Dermis microvascular lymphatic vessel endothelial cell (primary cell): ENCODE measurements at places on chromosomes 11 and 22. TPM values are rescaled to one million over a fixed set of nuclear protein-coding genes. Genes with fewer than 3 reads are reported as not detected.
A peak's percentile ranks its signal among the peaks of the same experiment; 100 is the strongest.

Gene SLC22A6
- total RNA-seq = not detected in 2 replicates

Gene INS
- total RNA-seq = not detected in 2 replicates

Gene KIAA1671
- total RNA-seq = 34.8 and 40.0 TPM in 2 replicates

Gene MMP10
- 3.5 and 10.1 TPM in 2 replicates for total RNA-seq

Gene EFCAB6
- total RNA-seq = 0.13 and 0.38 TPM in 2 replicates

Gene PANX3
- total RNA-seq = not detected in 2 replicates

Gene OR5P2
- total RNA-seq = not detected in 2 replicates

Gene CDC45
- total RNA-seq = 8.2 and 17.2 TPM in 2 replicates

Gene POU2AF2
- not detected in 2 replicates for total RNA-seq

Gene BAD
- total RNA-seq = 65.4 and 65.7 TPM in 2 replicates

Gene MMP12
- not detected in 2 replicates for total RNA-seq

Gene RASL10A
- total RNA-seq = 2.3 and 11.4 TPM in 2 replicates

Gene VPREB1
- total RNA-seq = not detected in 2 replicates

Gene JAM3
- 8.6 and 15.8 TPM in 2 replicates for total RNA-seq

DNA sequence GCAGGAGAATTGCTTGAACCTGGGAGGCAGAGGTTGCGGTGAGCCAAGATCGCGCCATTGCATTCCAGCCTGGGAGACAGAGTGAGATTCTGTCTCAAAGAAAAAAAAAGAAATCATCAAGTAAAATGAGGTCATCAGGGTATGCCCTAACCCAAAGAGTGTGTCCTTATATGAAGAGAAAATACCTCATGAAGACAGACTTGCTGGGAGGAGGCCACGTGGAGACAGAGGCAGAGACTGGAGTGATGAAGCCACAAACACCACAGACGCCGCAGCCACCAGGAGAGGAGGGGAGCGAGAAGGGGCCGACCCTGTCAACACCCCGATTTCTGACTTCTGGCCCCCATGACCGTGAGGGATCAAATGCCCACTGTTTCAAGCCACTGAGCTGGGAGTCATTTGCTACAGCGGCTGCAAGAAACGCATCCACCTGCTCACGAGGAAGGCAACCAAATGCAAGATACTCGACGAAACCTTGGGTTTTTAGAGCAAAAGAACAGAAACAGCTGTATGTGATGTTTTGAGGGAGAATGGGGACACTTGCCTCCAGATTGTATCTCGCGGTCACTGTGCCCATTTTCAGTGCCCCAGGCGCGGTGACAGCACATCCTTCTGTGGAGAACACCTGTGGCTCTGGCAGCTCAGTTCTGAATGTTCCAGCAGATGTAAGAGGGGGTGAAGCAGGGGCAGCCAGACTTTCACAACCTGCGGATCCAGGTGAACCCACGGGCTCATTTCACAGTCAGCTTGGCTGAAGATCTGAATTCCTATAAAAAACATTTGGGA is 1317.2 kb downstream of the TBC1D22A start:
- no peak for DNase-seq

DNA sequence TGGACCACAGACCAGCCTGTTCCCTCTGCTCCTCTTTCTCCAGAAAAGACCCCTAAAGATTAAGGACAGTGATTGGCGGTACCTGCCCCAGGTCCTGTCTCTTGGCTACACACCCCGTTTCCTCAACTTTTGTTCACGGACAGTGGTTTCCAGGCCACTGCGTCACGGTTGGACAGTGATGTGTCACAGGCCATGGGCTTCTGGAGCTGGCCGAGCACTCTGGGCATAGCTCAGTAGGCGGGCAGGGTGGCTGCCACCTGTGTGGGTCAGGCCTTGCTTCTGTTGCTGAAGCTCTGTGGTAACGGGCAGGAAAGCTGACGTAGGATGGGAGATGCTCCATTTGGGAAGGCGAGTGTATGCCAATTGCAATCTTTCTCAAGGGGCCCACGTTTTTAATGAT is 13.6 kb downstream of the TUB start:
- DNase-seq = no peak

- no peak for DNase-seq
These were observed 131.4 kb downstream of the DCDC1 start for GRCh38 chr11:31237819-31238760.

DNA sequence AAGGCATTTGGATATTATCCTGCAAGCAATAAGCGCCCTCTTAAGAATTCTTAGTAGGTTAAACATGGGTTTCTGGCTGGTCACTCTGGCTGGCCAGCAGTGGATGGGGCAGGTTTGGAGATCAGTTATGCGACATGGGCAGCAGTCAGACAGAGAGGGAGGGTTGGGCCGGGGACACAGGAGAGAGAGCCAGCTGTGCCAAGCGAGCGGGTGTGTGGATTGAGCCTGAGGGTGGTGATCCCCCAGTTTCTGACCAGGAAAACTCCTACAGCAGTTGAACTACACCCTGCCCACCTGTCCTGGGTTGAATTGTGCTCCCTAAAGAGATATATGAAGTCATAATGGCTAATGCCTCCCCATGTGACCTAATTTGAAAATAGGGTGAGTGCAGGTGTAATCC is 671.2 kb downstream of the TBC1D22A start:
- no peak for DNase-seq

DNA sequence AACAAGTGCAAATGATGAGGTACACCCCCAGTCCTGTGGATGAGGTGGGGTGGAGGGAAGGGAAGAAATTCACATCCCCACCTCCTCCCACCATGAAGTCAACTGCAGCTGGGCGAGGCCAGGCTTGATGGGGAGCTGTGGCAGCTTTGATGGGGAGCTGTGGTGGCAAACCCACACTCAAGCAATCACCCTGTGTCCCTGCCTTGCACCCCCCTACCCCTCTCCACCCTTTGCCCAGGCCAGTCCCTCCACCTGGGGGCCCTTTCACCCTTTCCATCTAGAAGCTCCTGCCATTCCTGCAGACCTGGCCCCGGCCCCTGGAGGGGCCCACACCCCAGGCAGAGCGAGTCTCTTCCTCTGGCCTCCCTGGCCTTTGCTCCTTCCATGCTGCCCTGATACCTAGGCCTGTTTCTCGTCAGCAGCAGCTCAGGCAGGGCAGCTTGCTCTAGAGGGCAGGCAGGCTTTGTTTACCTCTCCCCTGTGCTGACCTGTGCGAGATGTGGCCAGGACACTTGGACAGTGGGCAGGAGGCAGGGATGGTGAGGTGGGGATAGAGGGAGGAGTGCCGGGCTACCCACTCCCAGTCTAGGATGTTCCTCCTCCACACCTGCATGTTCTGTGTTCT is 4.5 kb upstream of the FGF3 start:
- no peak for DNase-seq

- DNase-seq = no peak
These were observed 132.7 kb downstream of the CASP12 start for GRCh38 chr11:104765401-104766095.

- peak; percentile 12 for DNase-seq
These were observed 14.2 kb downstream of the DTX4 start for GRCh38 chr11:59186130-59186594.

DNA sequence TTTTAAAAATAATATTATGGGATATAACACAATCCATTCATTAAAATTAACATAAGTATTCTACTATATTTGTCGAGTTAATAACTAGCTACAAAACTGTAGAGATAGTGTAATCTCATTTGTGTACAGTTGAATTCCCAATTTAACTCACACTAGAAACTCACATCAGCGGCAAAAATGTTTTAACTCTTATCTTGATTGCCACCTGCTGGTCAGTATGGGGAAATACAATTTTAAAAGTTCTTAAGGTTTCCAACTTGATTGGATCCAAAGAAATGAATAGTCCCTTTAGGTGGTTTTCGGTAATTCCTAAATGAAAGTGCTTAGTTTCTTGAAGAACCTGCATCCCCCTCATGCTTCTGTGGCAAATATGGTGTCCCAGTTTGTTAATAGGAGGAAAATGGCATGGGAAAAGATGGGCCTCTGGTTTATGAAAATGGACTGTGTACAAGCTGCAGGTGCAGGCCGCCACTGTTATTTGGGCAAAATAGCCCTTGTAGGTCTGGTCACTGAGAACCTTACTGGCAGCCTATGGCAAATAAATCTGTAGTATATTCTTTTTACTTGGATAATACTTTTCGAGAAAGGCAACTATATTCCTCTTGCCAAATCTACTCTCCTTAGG is 33.7 kb upstream of the SLC17A6 start:
- DNase-seq = peak; percentile 29

GRCh38 chr22:50320671-50321325 is 6.0 kb downstream of the DENND6B start:
- DNase-seq = no peak

GRCh38 chr11:34860518-34860917 is 55.7 kb downstream of the APIP start:
- DNase-seq = no peak

- DNase-seq = no peak
These were observed 1046.6 kb downstream of the TBC1D22A start for GRCh38 chr22:47808886-47809620.

GRCh38 chr22:32746732-32747131 is 54.8 kb upstream of the TIMP3 start:
- DNase-seq = no peak

- no peak for DNase-seq
These were observed 97.8 kb downstream of the TRMU start for GRCh38 chr22:46433318-46433717.

- DNase-seq = no peak
These were observed 147.5 kb downstream of the CRYBB2 start for GRCh38 chr22:25366876-25367466.

GRCh38 chr11:128105511-128105910 is 481.8 kb downstream of the ETS1 start:
- DNase-seq = no peak

GRCh38 chr11:124586238-124586860 is 16.6 kb downstream of the OR8A1 start:
- DNase-seq = peak; percentile 44

- no peak for DNase-seq
These were observed 430.5 kb upstream of the FAT3 start for GRCh38 chr11:91794146-91794545.

- DNase-seq = no peak
These were observed 1.3 kb downstream of the TOLLIP start for GRCh38 chr11:1307998-1308742.

GRCh38 chr11:9692691-9693090 is 28.8 kb downstream of the SWAP70 start:
- DNase-seq = no peak

DNA sequence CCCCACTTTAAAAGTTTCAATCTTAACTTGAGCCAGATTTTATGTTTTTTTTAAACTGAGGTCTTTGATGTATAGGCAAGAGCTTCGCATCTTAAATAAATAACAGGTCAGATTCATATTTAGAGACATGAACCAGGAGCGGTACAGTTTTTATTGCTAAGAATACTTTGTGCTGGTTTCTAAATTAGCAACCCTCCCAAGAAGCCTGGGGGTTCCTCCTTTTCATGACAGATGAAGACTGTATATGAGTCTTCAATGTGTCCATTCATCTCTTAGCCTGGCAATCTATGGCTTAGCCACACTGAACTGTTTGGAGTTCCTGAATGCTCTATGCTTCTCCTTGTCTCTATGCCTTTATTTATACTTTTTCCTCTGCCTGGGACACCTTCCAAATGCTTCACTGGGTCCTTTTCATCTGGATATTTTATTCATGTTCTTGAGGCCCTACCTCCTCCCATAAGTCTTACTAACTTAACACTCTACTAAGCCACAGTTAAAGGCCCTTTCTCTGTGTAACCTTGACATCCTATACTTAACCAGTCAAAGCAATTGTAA is 338.6 kb downstream of the INSC start:
- DNase-seq = no peak

DNA sequence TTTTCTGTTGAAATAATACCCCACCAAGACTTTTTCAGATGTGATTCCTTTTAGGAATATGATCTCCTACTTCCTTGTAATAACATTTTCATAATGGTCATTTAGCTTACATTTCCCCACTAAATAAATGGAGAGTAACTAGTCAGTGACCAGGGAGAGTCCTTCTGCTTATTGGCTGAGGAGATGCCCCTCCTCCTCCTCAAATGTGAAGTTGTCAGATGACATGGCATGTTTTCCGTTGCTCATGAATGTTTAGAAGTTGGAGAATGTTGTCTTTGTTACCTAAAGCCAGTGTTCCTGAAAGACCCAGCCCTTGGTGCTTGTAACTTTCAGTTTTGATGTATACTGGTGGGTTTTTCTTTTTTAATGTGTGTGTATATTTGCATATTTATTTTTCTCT is 38.2 kb downstream of the CSRP3 start:
- no peak for DNase-seq
